Kidney (tissue), 22 donors: ENCODE measurements at places on chromosomes 16 and 17. TPM values are rescaled to one million over a fixed set of nuclear protein-coding genes. Genes with fewer than 3 reads are reported as not detected.

The ABCC11 gene
- not detected for total RNA-seq

DNA sequence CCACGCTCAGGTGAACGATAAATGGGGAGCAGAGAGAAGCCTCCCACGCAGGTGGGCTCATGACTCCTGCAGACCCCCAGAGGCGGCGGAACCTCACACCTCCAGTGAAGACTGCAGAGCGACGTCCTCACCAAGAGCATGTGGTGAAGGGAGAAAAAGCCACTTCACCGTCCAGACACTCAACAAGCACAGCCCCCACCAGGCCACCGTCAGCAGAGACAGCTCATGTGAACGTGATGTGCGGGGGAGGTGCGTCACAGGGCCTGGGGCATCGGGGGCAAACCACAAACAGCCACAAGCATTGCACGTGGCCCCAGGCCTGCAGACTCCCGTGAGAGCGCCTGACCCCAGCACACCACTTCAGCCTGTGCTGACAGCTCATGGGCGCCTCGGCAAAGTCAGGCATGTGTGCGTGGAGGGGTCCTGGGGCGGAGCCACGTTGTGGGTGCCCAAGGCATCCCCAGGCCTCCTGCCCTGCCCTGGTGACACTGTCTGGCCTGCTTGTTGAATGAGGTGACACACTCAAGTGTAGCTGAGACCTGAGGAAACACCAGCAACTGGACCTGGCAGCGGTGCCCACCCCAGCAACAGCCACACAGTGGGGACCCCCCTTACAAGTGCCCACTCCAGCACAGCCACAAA, 19.0 kb downstream of the LMF1 start:
- peaks cover 12% of the 10 kb centered on the region for H3K36me3 ChIP-seq
- no peaks in the 10 kb centered on the region for H3K27me3 ChIP-seq
- no peaks in the 10 kb centered on the region for H3K4me1 ChIP-seq
- no peak overlapping the region for H3K4me3 ChIP-seq
- H3K27ac ChIP-seq = no peak overlapping the region

The EFCAB5 gene
- total RNA-seq = 1.4 TPM

DNA sequence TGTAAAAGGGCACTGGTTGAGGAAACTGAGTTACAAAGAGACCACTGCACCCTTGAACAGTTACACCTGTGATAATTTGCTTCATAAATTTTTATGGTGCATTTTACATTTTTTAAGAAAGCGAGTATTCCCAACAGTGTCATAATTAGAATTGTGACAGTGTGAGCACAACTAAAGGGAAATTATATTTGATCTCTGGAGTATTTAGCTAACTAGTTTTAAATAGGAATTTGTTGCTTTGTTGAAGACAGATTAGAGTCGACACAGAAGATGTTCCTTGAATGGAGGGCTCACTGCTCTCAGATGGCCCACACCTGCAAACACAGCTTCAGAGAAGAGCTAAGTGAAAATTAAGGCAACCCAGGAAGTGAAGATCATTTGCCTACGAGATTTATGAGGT, 555.0 kb upstream of the GOT2 start:
- no peaks in the 10 kb centered on the region for H3K27me3 ChIP-seq
- no peak for DNase-seq
- H3K36me3 ChIP-seq = no peaks in the 10 kb centered on the region
- H3K4me3 ChIP-seq = no peak overlapping the region

GRCh38 chr16:53680756-53681155, 22.9 kb downstream of the RPGRIP1L start:
- no peak overlapping the region for H3K27ac ChIP-seq
- no peaks in the 10 kb centered on the region for H3K36me3 ChIP-seq
- H3K4me1 ChIP-seq = no peaks in the 10 kb centered on the region
- H3K4me3 ChIP-seq = no peak overlapping the region
- H3K27me3 ChIP-seq = no peaks in the 10 kb centered on the region
- DNase-seq = no peak

- no peak overlapping the region for H3K27ac ChIP-seq
- H3K27me3 ChIP-seq = no peaks in the 10 kb centered on the region
- H3K4me3 ChIP-seq = no peak overlapping the region
- H3K36me3 ChIP-seq = no peaks in the 10 kb centered on the region
- DNase-seq = no peak
Observed at GRCh38 chr17:32798938-32799337, 78.0 kb downstream of the MYO1D start.

- peak; percentile 82 for DNase-seq
- no peak overlapping the region for H3K27ac ChIP-seq
- H3K4me3 ChIP-seq = no peak overlapping the region
- H3K36me3 ChIP-seq = no peaks in the 10 kb centered on the region
Observed at GRCh38 chr16:84754353-84754856, 54.6 kb downstream of the USP10 start.

The MGAT5B gene
- 2.3 TPM for total RNA-seq

DNA sequence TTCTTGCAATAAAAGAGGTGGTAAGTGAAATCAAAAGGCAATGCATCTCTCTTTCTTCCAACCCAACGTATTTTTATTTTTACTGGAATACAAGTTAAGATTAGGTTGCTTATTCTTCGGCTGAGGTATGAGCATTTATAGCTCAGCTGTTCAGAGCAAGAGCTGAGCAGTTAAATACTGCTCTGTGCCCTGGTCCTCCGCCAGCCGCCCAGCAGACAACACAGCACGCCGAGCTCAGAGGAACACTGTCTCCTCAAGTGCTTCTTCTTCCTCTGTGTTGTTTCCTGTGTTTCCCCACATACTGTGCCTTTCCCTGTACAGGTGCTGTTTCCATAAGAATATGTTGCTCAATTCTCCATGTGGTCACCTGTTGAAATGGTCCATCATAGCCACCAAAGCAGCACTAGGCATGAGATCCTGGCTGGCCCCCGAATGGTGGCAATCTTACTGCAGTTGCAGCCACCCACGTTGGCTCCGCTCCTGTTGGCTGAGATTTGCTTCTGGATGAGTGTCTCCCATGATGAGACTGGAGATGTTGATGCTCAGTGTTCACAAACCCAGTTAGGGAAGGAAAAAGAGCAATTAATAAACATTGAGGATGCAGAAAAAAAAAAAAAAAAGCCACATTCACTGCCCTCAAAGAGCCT, 515.3 kb downstream of the GRIN2A start:
- no peak overlapping the region for H3K27ac ChIP-seq
- no peaks in the 10 kb centered on the region for H3K27me3 ChIP-seq
- no peak overlapping the region for H3K4me3 ChIP-seq
- no peaks in the 10 kb centered on the region for H3K4me1 ChIP-seq

The GAS2L2 gene
- not detected for total RNA-seq
